ENCODE measurements at places on chromosomes 5 and 9. TPM values are rescaled to one million over a fixed set of nuclear protein-coding genes. Genes with fewer than 3 reads are reported as not detected.

Gene RIGI
- total RNA-seq, result 20.9 TPM

- no peak for DNase-seq
- no peaks in the 10 kb centered on the region for H3K27me3 ChIP-seq
- no peak overlapping the region for H3K4me3 ChIP-seq
- H3K4me1 ChIP-seq, result peaks cover 19% of the 10 kb centered on the region
- H3K27ac ChIP-seq, result peak overlapping the region; percentile 93
Observed at GRCh38 chr9:131148966-131149687, 23.7 kb downstream of the NUP214 start.

Gene FAM221B
- total RNA-seq, result not detected

Gene NR6A1
- total RNA-seq, result not detected

DNA sequence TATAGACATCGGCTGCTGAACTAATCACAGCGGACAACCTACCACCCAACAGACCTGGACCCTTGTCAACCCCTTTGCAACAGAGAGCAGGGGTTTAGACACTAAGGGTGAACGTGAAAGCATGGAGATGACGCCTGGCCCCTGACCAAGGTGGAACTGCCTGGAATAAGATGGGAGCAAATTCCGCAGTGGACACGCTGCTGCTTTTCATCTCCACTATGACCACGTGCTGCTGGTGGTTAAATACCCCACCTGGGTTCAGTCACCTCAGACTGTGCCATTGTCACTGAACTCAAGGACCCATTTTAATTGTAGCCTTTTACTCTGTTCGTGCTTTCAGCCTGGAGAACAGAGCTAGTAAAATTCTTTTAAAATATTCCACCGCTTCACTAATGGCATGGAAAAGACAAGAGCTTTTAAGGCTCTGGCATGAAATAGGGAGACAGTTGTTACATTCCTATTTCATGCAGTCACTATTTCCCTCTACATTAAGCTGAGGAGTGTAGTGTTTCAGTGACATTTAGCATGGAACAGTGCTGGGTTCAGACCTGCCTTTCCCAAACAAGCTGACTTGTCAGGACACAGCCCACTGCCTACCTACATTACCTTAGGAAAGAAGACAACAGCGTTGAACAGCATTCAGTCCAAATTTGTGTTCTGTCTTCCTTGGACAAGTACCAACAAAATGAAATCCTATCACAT, 96.8 kb downstream of the ANKRD18B start:
- peaks cover 21% of the 10 kb centered on the region for H3K27me3 ChIP-seq
- H3K4me1 ChIP-seq, result peaks cover 1% of the 10 kb centered on the region
- no peak for DNase-seq
- no peaks in the 10 kb centered on the region for H3K36me3 ChIP-seq
- H3K27ac ChIP-seq, result no peak overlapping the region

Gene ADRA1B
- total RNA-seq, result not detected

Gene TNFSF8
- total RNA-seq, result 15.9 TPM

GRCh38 chr5:135235551-135236227, 163.3 kb downstream of the MACROH2A1 start:
- peaks cover 3% of the 10 kb centered on the region for H3K27me3 ChIP-seq
- no peaks in the 10 kb centered on the region for H3K4me1 ChIP-seq
- H3K27ac ChIP-seq, result no peak overlapping the region
- no peaks in the 10 kb centered on the region for H3K36me3 ChIP-seq
- H3K4me3 ChIP-seq, result no peak overlapping the region

GRCh38 chr9:17970277-17970676, 391.4 kb downstream of the SH3GL2 start:
- H3K27me3 ChIP-seq, result no peaks in the 10 kb centered on the region
- no peak for DNase-seq
- no peak overlapping the region for H3K4me3 ChIP-seq

- peaks cover 7% of the 10 kb centered on the region for H3K27me3 ChIP-seq
- no peaks in the 10 kb centered on the region for H3K4me1 ChIP-seq
- H3K36me3 ChIP-seq, result no peaks in the 10 kb centered on the region
Observed at GRCh38 chr5:2168601-2169429, 286.1 kb upstream of the IRX4 start.

- peaks cover 6% of the 10 kb centered on the region for H3K27me3 ChIP-seq
- H3K27ac ChIP-seq, result no peak overlapping the region
- no peak overlapping the region for H3K4me3 ChIP-seq
- no peak for DNase-seq
- no peaks in the 10 kb centered on the region for H3K36me3 ChIP-seq
Observed at GRCh38 chr5:149022200-149022599, 40.7 kb downstream of the SH3TC2 start.

DNA sequence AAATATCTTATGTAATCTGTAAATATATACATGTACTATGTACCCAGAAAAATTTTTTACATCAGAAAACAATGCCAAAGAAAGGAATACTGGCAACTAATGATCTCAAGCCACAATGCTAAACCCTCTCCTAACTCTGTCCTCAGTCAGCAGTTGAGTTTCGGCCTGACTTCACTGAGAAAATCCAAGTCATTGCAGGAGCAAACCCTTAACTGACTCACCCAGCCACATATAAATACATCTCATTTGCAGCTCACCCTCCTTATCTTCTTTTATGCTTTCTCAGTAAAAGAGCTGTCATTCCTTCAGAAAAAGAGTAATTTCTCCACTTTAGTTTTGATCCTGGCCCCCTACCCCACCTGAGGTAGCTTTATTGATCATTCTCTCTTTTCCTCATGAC, 46.1 kb upstream of the TMED7 start:
- H3K4me3 ChIP-seq, result no peak overlapping the region
- no peaks in the 10 kb centered on the region for H3K4me1 ChIP-seq
- no peak overlapping the region for H3K27ac ChIP-seq

Gene TAF11L7
- total RNA-seq, result not detected

Gene ELAVL2
- not detected for total RNA-seq

GRCh38 chr5:125812651-125813050, 610.6 kb upstream of the GRAMD2B start:
- DNase-seq, result no peak
- no peak overlapping the region for H3K27ac ChIP-seq
- no peaks in the 10 kb centered on the region for H3K4me1 ChIP-seq
- H3K36me3 ChIP-seq, result no peaks in the 10 kb centered on the region

DNA sequence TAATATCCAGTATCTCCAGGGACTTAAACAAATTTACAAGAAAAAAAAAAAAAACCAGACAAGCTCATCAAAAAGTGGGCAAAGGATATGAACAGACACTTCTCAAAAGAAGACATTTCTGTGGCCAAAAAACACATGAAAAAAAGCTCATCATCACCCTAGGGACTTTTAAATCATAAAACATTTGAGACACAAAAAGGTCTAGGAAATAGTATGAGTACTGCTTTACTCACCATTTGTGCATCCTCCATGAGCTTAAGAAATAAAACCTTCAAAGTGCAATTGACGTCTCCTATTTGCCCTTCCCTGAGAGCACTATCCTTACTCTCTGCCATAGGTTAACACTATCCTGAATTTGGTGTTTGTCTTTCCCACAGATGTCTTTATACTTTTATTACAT, 193.7 kb upstream of the NREP start:
- H3K27me3 ChIP-seq, result peaks cover 2% of the 10 kb centered on the region
- DNase-seq, result no peak
- H3K4me3 ChIP-seq, result no peak overlapping the region
- no peaks in the 10 kb centered on the region for H3K4me1 ChIP-seq

Gene GCNT4
- total RNA-seq, result 23.5 TPM

DNA sequence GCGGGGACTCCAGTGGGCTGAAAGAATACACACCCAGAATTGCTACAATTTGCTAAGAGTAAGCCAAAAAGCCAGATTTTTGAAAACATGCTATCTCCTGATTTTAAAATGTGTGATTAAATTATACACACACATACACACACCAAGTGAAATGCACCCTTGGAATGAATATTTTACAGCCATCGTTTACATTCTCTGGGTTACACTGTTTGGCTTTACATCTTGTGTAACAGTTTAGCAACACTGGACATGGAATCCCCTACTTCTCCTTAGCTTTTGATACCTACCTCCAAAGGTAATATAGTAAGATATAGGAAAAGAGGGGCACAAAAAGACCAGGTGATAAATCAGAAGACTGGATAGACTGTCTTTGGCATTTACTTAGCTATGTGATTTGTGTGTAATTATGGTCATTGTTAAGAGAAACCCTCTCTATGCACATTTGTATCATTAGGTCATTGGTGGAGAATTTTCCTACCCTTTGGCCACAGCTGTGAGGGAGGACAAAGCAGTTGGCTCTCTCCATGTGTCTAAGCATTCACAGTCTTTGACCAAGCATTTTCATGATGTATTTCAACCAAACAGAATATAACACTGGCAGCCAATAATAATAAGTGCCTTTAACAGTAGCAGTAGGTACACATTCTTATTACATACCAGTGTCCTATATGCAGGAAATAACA, 7.6 kb downstream of the SVEP1 start:
- peaks cover 3% of the 10 kb centered on the region for H3K27me3 ChIP-seq
- H3K4me1 ChIP-seq, result no peaks in the 10 kb centered on the region
- H3K27ac ChIP-seq, result no peak overlapping the region
- DNase-seq, result no peak

DNA sequence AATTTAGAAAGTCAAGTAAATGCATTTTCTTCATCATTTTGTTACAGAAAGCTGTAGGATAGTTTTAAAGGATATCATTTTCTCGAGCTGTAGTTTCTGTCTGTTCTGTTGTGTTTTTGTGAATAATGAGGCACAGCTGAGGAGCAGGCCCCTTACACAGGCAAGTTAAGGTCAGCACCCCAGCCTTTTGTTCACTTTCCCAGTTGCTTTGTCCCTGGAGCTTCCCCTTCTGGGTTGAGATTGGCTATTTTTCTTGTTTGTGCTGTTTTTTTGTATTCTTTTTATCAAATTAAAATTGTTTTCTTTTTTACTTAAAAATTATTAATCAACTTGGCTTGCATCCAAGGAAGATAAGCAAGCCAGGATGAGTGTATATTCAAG, 213.8 kb upstream of the ACTBL2 start:
- H3K4me3 ChIP-seq, result no peak overlapping the region
- no peak overlapping the region for H3K27ac ChIP-seq
- no peaks in the 10 kb centered on the region for H3K36me3 ChIP-seq

GRCh38 chr9:116855881-116856662, 169.0 kb downstream of the TRIM32 start:
- no peaks in the 10 kb centered on the region for H3K36me3 ChIP-seq
- H3K27ac ChIP-seq, result no peak overlapping the region
- no peak overlapping the region for H3K4me3 ChIP-seq
- no peaks in the 10 kb centered on the region for H3K4me1 ChIP-seq

DNA sequence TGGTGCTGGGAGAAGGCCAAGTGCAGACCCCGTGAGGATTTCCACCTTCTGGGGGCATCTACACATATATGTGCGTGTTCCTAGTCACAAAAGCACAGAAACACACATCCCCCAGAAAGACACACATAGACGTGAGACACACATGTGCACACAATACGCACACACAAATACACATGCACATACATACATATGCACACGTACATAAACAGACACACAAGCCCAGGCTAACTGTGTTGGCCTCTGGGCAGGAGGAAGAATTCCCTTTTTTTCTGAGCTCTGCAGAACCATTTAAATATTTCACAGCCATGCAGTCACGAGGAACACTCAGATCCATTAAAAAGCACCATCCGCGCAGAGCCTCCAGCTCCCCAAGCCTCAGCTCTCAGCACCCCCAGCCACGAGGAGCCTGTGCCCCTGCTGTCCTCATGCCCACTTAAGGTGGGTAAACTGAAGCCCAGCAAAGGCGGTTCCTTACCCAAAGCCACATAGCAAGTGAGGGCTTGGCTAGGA, 5.3 kb downstream of the NINJ1 start:
- H3K36me3 ChIP-seq, result no peaks in the 10 kb centered on the region
- H3K4me1 ChIP-seq, result peaks cover 75% of the 10 kb centered on the region
- no peak for DNase-seq
- H3K4me3 ChIP-seq, result no peak overlapping the region

DNA sequence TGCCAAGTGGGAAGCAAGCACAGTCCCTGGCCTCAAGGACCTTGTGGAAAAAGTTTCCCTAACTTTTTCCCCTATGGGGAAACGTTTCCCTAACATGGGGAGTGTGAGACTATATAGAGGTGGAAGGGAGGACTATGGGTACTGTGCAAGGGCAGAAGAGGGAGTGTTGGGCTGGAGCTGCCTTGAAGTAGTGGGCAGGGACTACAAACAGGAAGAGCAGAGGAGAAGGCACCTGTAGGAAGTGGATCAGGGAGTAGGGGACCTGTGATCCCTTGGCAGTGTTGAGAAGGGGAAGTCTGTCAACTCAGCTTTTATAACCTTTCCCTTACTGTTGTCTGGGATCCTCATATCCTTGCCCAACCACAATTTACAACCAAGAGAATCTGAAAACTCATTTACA, 1.4 kb downstream of the CMYA5 start:
- H3K4me3 ChIP-seq, result no peak overlapping the region
- no peak for DNase-seq
- H3K27ac ChIP-seq, result no peak overlapping the region
- peaks cover 11% of the 10 kb centered on the region for H3K36me3 ChIP-seq
- H3K4me1 ChIP-seq, result peaks cover 5% of the 10 kb centered on the region

Gene LOX
- not detected for total RNA-seq

- no peaks in the 10 kb centered on the region for H3K4me1 ChIP-seq
- H3K27ac ChIP-seq, result no peak overlapping the region
- H3K4me3 ChIP-seq, result no peak overlapping the region
Observed at GRCh38 chr5:89450149-89450538, 567.2 kb upstream of the MEF2C start.

- peaks cover 11% of the 10 kb centered on the region for H3K4me1 ChIP-seq
- H3K4me3 ChIP-seq, result no peak overlapping the region
- no peaks in the 10 kb centered on the region for H3K36me3 ChIP-seq
Observed at GRCh38 chr5:149429839-149430721, 51.0 kb upstream of the IL17B start.

- peaks cover 19% of the 10 kb centered on the region for H3K4me1 ChIP-seq
- H3K36me3 ChIP-seq, result no peaks in the 10 kb centered on the region
- H3K27ac ChIP-seq, result no peak overlapping the region
Observed at GRCh38 chr5:170319301-170319700, 21.7 kb upstream of the LCP2 start.

- no peaks in the 10 kb centered on the region for H3K27me3 ChIP-seq
- no peak for DNase-seq
- H3K36me3 ChIP-seq, result peaks cover 35% of the 10 kb centered on the region
- H3K27ac ChIP-seq, result peak overlapping the region; percentile 40
- H3K4me1 ChIP-seq, result peaks cover 24% of the 10 kb centered on the region
- H3K4me3 ChIP-seq, result peak overlapping the region; percentile 20
Observed at GRCh38 chr9:92875373-92875772, 2.5 kb downstream of the ZNF484 start.

DNA sequence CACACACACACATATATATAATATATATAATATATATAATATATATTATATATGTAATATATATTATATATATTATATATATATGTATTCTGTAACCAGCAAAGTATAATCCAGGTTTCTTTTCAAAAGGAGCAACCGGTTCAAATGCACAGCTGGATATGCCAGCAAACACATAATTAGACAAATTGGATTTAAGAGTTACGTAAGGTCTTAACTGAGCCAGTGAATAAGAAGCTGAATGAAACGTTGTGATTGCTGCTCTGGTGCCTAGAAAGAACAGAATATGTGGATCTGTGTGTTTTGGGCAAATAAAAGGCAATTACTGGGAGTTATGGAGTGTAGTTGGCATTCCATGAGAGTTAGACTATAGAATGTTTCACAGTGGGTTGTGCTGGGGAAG, 178.1 kb downstream of the SLF1 start:
- H3K36me3 ChIP-seq, result no peaks in the 10 kb centered on the region
- H3K4me3 ChIP-seq, result no peak overlapping the region
- H3K27ac ChIP-seq, result no peak overlapping the region
- DNase-seq, result no peak
- no peaks in the 10 kb centered on the region for H3K27me3 ChIP-seq

Gene OR1Q1
- 1.1 TPM for total RNA-seq

Gene IFNB1
- not detected for total RNA-seq

Gene CAMK2A
- total RNA-seq, result not detected

Data from naive thymus-derived CD8-positive, alpha-beta T cell (primary cell).